ENCODE measurements at places on chromosomes 12 and 14.

DNA sequence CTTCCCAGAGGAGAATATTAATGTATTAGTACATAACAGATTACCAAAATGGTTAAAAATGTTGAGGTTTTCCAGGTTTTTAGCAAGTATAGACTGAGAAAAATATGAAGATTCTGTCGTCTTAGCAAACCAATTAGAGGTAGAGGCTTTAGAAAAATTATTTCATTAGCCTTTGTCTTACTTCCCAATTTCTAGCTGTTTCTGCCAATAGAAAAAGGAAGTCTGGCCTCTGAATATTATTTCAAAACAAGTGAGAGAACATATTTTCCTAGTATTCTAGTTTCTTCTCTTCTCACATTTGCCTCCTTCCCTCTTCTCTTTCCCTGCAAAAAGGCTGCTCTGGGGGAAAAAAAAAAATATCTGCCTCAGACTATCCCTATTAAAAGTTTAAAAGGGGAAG, 16.4 kb downstream of the IPO8 start:
- DNase-seq: no peak

DNA sequence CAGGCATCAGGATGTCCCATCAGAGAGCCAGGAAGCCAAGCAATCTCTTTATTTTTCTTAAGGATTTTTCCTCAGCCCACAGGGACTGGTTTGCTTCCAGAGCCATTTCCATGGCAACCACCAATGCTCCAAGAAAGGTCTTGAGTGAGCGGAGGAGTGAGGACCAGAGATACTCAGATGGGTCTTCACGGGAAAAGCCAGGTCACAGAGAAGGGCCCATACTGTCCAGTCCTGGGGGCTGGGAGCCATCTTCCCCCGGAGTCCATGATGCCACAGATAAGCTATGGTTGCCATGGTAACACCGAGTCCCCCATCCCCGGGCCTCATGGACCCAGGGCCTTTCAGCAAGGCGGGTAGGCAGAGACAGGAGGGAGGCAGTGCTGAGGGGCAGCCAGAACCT, 28.6 kb downstream of the CMKLR1 start:
- no peak for DNase-seq

GRCh38 chr12:24754690-24755638, 193.9 kb downstream of the BCAT1 start:
- DNase-seq: peak; percentile 48

DNA sequence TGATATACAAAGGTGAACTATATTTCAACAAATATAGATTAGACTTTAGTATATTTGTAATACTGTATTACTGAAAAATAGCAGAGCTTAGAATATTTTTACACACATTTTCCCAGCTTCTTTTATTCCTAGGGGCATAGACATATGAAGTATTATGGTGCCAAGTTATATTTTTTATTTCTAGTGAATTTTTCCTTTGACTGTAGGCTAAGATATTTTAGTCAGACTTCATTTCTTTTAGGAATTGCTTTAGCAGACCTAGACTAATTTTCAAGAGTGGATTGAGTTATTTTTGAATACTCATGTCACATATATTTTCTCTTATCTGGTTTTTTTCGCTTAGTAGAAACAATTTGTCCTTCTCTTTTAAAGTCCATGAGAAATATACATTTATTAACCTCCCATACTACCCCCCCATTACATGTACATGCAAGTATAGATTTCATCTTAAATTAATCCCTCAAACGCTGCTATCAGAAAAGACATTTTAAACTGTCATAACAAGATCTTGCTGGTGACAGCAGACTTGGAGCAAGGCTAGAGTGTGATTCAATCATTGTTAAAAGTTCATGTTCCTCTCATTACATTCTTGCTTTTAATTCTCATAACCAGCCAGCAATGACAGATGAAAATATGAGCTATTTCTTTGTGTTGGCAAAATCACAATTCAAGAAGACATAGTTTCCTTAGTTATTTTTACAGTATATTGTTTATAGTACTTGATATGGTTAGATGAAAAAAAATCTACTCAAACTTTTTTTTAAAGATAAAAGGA, 456.1 kb downstream of the AEBP2 start:
- no peak for DNase-seq

- DNase-seq: no peak
Measured at GRCh38 chr12:89080793-89081465, 271.4 kb downstream of the DUSP6 start.

- DNase-seq: peak; percentile 31
Measured at GRCh38 chr12:45050751-45051571, at the start of gene DBX2. DBX2 (minus strand) TSS chr12:45051099; CDS start chr12:45050927, 172 bp downstream.

- peak; percentile 14 for DNase-seq
Measured at GRCh38 chr12:26524862-26525465, 308.0 kb downstream of the ITPR2 start.

DNA sequence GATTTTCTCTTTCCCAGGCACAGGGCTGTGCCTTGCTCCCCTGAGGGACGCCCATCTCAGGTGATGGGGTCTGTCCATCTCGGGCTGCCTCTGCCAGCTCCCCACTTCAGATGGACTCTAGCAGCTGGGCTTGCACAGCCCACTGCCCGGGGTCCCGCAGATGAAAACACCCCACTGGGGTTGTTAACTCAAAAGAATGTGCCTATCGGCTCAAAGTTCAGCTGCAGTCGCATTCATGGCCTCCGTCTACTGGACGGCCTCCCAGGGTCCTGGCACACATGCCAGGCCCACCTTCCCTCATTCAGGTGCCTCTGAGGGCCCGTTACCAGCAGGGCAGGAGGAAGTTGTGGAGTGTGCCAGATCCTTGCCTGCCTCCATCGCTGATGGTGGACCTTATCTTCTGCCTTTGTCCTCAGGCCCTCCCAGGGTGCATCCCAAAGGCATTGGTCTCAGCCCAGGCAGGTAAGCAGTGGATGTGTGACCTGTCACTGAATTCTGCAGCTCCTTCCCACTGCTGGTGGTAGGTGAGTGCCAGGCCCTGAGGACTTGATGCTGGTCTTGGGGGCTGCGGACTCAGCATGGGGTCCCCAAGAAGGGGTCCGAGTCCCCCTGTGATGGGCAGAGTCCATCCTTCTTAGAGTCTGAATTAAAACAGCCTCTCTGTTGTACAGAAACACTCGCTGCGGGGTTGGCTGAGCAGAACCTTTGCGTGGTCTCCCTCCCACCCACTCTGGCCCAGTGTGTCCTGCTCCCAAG, 324.6 kb upstream of the DIO3 start:
- no peak for DNase-seq

DNA sequence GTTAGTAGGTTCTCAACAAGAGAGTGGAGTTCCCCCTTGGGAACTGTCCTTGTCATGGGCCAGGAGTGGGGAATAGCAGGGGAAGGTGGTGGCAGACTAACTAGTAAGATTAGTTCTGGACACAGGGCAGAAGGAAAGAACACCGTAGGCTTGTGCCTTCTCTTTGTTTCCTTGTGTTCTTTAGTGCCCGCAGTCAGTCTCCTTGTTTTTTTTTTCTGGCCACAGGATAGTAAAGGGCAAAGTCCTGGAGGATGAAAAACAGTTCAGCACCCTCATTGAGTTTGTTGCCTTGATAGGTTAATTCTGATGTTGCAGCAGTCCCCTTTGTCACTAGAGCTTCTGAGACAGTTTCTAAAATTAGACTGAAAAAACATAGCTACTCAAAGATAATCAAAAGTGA, 8.4 kb downstream of the PEX5 start:
- DNase-seq: no peak

DNA sequence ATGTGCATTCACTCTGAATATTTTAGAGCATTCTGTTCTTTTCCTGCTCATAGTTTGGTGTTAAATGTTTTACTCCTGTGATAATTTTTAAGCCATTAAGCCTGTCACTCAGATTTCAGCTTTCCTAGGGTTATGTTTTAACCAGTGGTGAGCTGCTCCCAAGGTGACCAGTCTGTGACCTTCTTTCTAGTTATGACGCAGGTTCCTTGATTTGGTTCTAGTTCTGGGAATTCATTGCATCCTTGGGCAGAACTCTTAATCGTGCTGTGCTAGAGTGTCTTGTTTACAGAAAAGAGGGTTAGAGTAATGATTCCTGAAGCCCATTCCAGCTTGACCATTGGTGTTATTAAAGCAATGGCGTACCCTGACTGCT, 2.2 kb downstream of the GABARAPL1 start:
- DNase-seq: no peak

All from AG08396 (cell line).